Cerebellar nuclear complex (tissue), 1 donor: ENCODE measurements at places on chromosomes 16 and 17.

GRCh38 chr16:50368410-50369132, at the start of gene BRD7:
Gene BRD7, minus strand, starts transcription at chr16:50368988. Its CDS starts 214 bp downstream, at chr16:50368774.
- no peak for DNase-seq

DNA sequence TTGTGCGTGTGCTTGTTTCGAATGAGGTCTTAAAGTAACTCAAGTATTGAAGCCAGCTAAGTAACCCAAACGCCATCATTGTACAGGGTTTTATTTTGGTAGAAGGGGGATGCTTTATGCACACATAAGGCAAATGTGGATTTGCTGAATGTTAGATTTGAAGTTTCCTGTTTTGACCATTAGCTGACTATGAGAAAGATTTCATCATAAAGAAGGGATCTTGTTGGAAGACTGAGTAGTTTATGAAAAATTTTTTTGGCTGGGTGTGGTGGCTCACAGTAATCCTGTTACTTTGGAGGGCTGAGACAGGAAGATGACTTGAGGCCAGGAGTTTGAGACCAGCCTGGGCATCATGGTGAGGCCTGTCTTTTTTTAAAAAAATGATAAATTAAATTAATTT, 10.0 kb upstream of the ZFP3 start:
- DNase-seq, result no peak

DNA sequence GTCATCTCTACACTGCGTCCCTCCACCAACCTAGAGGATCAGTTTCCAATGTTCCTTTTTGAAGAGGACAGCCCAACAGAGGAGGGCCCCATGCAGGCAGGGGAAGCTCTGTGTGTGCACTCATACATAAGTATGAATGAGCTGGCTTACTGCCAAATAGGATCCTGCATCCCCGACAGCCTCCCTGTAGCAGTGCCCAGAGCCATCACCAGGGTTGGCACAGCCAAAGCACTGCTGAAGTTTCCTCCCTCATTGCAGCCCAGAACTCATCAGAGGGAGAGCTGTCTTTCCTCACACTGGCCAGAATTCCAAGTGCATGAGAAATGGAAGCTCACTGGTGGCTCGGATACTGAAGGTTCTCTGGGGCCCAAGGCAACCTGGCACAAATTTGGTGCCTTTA, 114.4 kb downstream of the ASIC2 start:
- DNase-seq, result no peak

DNA sequence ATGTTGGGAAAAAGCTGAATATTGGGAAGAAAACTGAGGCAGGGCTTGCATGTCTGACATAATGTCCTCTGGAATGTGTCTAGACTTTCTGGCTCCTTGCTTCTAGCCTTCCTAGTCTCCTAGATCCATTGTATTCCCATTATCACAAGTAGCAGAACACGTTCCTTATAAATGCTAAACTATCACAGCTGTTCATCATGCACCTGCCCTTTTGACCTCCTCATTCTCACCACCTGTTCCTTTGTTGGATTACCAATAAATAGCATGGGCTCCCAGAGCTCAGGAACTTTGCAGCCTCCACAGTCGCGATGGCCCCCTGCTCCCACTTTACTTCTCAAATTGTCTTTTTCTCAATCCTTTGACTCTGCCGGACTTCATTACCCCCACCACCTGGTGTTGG, 49.7 kb downstream of the ACSM1 start:
- no peak for DNase-seq

DNA sequence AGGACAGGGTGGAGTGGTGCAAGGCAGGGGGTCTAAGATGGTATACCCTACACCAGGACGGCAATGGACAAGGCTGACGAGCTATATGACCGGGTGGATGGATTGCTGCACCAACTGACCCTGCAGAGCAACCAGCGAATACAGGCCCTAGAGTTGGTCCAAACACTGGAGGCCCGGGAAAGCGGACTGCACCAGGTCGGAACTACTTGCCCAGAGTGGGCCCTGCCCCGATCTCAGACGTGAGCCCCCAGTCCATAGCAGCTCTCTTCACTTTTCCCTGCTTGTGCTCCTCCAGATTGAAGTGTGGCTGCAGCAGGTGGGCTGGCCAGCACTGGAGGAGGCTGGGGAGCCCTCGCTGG, 3.1 kb downstream of the PLEKHG4 start:
- DNase-seq, result no peak

GRCh38 chr16:13100970-13101369, 199.6 kb downstream of the SHISA9 start:
- no peak for DNase-seq

- no peak for DNase-seq
Observed at GRCh38 chr16:12311309-12311708, 334.8 kb downstream of the SNX29 start.

GRCh38 chr16:27181019-27181790, 22.1 kb upstream of the KDM8 start:
- DNase-seq, result no peak

GRCh38 chr17:13311306-13311705, 290.4 kb downstream of the HS3ST3A1 start:
- no peak for DNase-seq

- no peak for DNase-seq
Observed at GRCh38 chr17:62807812-62808575, at the start of gene MARCHF10. Gene MARCHF10, minus strand, starts transcription at chr17:62808314. Its CDS starts 6,579 bp downstream, at chr17:62801735.

DNA sequence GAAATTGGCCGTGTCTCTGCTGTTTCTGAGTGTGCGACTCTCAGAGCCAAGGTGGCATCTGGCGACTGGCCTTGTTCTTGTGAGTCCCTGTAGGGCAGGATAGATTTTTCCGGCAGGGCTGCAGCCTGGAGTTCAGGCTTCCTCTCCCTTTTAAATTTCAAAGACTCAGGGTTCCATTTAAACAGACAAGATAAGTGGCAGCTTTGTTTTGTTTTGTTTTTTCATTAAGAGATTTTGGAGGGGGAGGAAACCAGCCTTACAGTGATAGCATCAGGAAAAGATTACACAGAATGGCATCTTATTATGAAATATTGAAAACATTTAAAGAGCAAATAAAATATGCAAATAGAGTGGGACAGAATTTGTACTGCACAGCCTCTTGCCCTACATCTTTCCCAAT, 151.3 kb downstream of the RPTOR start:
- no peak for DNase-seq

- DNase-seq, result no peak
Observed at GRCh38 chr17:17328251-17328650, 25.1 kb downstream of the NT5M start.

GRCh38 chr16:17474037-17474436, 3.3 kb upstream of the XYLT1 start:
- no peak for DNase-seq

GRCh38 chr16:22425036-22425801, 50.8 kb upstream of the CDR2 start:
- no peak for DNase-seq

GRCh38 chr16:8950580-8951077, 13.1 kb downstream of the USP7 start:
- no peak for DNase-seq

GRCh38 chr17:63474586-63475460, 2.0 kb upstream of the ACE start:
- no peak for DNase-seq

- no peak for DNase-seq
Observed at GRCh38 chr17:78356101-78356713, 3.7 kb downstream of the SOCS3 start.

- no peak for DNase-seq
Observed at GRCh38 chr17:40996829-40997228, 2.9 kb upstream of the KRTAP3-3 start.

DNA sequence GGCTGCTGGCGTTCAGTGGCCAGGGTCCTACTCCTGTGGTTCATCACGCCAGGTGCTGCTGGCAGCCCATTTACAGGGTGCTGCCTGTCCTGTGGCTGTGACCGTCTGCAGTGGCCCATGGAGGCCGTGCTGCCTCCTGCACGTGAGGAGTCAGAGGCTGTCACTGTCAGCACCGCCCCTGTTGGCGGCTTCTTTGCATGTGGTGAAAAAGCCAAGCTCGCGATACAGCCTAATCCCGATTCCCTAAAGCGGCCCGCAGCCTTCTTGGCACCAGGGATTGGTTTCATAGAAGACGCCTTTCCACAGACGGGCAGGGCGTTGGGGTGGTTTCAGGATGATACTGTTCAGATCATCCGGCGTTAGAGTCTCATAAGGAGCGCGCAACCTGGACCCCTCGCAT, 35.3 kb downstream of the RAB11FIP3 start:
- DNase-seq, result no peak

DNA sequence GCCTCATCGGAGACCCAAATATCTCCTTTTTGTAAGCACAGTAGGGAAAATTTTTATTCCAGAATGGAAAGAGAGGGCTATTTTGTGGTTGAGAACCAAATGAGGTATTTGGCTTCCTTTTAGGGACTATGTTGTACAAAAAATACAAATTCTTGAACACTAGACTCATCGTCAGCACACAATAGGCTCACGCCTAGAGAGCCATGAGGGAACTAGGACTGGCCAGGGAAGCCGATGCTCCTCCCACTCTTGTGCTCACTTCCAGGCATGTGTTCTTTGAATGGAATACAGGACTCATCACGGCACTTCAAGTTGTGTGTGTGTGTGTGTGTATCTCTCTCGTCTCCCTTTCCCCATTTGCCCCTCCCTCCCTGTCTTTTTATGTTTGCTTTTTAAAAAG, 17.8 kb upstream of the BLMH start:
- DNase-seq, result no peak

GRCh38 chr16:29708917-29709600, 30.1 kb downstream of the QPRT start:
- no peak for DNase-seq

- no peak for DNase-seq
Observed at GRCh38 chr17:79237448-79238053, 162.9 kb downstream of the ENGASE start.

- DNase-seq, result no peak
Observed at GRCh38 chr16:18069683-18070082, 266.9 kb downstream of the NPIPA8 start.

GRCh38 chr16:77308163-77308561, 109.0 kb downstream of the SYCE1L start:
- no peak for DNase-seq

DNA sequence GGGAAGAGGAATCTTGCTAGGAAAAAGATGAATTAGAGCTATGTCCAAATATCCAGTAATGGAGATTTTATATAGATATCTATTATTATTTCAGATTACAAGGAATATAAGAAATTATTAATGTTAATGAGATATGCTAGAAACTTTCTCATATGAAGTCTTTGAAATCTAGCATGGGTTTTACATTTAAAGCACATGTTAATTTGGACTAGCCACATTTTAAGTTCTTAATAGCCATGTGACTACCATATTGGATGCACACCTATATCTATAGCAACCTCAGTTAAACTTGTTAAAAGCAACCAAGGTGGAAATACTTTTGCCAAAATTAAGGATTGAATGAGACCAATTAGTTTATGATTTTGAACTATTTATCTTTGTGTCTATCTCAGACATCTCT, 86.7 kb upstream of the CNTNAP4 start:
- no peak for DNase-seq

- no peak for DNase-seq
Observed at GRCh38 chr17:82063424-82064415, 1.9 kb downstream of the DUS1L start.

- DNase-seq, result no peak
Observed at GRCh38 chr16:77459534-77460254, 24.9 kb upstream of the ADAMTS18 start.

DNA sequence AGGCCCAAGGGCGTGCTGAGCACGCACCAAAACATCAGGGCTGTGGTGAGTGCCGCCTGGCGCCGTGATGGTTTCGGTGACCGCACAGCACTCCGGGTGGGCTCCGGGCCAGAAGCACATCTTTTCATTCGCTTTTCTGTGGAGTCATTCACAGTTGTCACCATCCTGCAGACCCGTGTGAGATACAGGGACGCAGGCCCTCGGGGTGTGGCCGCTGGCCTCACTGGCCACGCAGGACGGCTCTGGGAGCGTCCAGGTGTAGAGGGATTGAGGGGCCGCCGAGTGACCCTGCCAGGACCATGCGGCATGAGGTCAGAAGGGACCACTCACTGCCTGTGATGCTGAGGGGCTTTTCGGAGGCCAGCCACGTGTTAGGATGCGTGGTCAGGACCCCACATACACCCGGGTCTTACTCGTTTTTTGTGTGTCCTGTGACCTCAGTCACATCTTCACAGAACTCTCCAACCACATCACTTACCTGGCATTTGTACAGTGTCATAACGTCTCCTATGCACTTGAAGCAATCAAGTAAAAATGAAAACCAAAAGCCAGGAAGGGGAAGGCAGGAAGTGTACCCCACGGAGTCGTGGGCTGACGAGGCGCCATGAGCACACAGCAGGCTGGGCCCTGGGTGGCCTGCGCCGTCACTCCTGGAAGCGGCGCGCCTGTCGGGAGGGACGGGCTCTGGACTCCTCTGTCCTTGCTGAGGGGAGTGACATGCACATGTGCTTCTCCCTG, 7.8 kb downstream of the ACSF3 start:
- DNase-seq, result no peak

DNA sequence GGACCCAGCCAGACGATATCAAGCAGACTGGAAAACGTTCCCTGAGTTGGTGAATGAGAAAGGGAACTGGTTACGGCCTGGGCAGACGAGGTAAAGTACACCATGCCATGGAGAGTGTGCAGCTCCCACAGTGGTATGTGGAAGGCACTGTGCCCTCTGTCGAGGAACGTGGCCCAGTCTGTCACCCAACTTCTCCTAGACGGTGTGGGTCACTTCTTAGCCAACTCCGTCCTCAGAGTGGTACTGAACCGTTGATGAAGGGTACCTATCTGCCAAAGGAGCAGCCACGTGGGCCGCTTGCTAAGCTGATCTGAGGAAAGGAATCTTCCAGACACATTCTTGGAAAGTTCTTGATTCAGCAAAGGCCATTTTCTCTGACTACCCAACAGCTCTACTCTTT, 56.0 kb upstream of the AXIN2 start:
- DNase-seq, result no peak

- no peak for DNase-seq
Observed at GRCh38 chr17:68957944-68958343, 2.8 kb upstream of the ABCA8 start.

DNA sequence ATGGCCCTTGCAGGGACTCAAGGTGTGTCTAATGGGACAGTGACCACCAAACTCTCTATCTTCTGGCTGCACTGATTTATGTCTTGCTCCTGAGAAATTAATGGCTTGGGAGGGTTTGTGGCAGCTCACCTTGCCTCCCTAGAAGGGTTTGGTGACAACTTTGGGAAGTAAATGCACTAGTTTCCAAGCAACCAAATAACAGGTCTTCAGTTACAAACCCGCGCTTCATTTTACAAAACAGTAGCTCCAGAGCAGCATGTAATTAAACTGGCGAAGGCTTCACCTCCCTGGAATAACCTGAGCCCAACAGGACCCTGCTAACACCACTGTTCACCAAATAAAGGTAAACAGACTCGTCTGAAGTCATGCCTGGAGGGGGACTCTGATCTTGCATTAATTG, 318.3 kb downstream of the SLC39A11 start:
- DNase-seq, result no peak
